ENCODE measurements at places on chromosomes 1 and 21. TPM values are rescaled to one million over a fixed set of nuclear protein-coding genes. Genes with fewer than 3 reads are reported as not detected.
A peak's percentile ranks its signal among the peaks of the same experiment; 100 is the strongest.

Gene MRPS21
- polyA plus RNA-seq: 69.4 TPM

- DNase-seq: no peak
Observed at GRCh38 chr1:206782448-206782847, 10.2 kb upstream of the IL10 start.

DNA sequence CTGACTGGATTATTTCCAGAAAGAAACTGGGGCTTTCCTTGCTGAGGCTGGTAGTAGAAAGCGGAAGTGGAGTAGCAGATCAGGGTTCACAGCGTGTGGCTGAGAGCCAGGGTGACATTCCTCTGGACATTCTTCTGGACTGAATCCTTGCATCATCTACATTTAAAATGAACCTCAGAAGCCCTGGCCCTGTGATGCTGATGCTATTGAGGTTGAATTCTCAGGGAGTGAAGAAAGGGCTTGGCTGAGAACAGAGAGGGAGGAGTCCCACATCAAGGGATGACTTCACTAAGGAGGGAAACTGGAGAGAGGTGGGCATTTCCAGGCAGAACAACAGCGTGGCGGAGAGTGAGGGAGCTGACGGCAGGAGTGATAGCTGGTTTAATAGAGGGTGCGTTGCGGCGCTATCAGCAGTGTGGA is 102.3 kb upstream of the LMO4 start:
- DNase-seq: peak; percentile 80

DNA sequence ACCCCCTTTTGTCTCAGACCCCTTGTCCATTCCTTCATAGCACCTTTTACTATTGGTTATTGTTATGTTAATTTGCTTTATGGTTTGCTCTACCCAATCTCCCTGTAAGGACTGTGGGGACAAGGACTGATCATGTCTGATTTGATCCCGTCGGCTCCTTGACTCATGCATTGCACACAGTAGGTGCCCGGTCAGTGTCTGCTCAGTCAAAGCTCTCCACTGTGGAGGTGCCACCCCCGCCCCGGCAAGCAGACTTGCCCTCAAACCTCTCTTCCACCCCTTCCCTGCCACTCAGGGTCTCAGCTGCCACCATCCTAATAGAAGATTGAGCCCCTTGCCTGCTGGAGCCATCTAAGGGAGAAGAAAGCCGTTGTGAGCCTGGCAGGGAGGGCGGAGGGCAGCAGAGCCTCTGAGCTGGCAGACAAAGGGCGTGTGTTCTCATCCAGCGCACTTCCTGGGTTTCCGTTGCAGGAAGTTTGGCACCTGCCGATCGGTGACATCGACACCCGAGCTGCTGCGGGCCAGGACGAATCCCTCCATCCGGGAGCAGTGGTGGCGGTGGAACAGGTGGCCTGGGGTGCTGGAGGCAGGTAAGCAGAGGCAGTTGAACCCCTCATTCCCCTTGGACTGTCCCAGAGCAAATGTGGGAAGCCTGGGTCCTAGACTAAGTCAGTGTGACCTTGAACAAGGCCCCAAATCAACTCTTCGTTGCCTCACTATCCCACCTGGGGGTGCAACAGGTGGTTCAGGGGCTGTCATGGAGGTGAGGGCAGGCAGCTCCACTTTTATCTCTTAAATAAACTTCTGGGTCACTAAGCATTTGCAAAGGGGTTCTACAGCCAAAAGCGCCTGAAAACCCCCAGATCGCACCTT is 2.2 kb upstream of the FBLIM1 start:
- DNase-seq: no peak

Gene CYP4Z1
- 0.17 TPM for polyA plus RNA-seq

Gene HOOK1
- polyA plus RNA-seq: 60.1 TPM

- DNase-seq: no peak
Observed at GRCh38 chr1:51583532-51583931, 33.4 kb upstream of the OSBPL9 start.

Gene UBXN10
- polyA plus RNA-seq: 5.9 TPM

GRCh38 chr1:91098299-91098906 is 76.6 kb upstream of the ZNF644 start:
- no peak for DNase-seq

GRCh38 chr1:171563675-171564074 is 58.4 kb upstream of the MYOCOS start:
- no peak for DNase-seq

Gene CYP4A22
- 6.1 TPM for polyA plus RNA-seq

DNA sequence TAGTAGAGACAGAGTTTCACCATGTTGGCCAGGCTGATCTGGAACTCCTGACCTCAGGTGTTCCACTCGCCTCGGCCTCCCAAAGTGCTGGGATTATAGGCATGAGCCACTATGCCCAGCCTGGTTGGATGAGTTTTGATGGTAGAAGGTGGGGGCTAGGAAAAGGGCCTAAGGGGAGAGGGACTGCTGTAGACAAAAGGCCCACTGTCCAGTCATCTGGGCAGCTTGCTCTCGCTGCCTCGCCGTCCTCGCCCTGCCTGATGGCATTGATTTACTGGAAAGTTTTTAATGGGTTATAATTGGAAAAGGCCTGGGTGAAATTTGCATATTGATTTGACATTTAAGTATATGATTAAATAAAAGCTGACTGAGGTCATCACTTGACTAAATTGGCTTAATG is 175.1 kb upstream of the CSF3R start:
- no peak for DNase-seq

GRCh38 chr21:36743446-36743845 is 44.5 kb downstream of the SIM2 start:
- no peak for DNase-seq

DNA sequence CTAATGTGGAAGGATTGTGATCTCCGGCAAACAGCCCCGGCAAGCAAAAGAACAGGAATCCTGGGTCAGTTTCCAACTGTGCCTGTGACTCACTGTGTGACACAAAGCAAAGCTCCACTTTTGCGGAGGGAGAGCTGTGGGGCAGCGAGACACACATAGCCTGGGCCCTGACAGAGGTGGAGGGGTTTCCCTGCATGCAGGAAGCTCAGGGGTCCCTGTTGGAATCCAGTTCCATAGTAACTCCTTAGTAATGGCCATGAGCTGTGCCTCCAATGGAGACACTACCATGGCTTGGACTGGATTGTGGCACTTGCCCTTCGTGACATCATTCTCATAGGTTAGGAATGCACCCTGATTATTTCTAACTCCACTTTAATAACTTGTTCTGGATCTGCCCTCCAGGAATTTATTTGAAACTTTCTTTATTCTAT is 47.0 kb upstream of the ATF3 start:
- DNase-seq: no peak

Gene ZNF669
- 17.1 TPM for polyA plus RNA-seq

DNA sequence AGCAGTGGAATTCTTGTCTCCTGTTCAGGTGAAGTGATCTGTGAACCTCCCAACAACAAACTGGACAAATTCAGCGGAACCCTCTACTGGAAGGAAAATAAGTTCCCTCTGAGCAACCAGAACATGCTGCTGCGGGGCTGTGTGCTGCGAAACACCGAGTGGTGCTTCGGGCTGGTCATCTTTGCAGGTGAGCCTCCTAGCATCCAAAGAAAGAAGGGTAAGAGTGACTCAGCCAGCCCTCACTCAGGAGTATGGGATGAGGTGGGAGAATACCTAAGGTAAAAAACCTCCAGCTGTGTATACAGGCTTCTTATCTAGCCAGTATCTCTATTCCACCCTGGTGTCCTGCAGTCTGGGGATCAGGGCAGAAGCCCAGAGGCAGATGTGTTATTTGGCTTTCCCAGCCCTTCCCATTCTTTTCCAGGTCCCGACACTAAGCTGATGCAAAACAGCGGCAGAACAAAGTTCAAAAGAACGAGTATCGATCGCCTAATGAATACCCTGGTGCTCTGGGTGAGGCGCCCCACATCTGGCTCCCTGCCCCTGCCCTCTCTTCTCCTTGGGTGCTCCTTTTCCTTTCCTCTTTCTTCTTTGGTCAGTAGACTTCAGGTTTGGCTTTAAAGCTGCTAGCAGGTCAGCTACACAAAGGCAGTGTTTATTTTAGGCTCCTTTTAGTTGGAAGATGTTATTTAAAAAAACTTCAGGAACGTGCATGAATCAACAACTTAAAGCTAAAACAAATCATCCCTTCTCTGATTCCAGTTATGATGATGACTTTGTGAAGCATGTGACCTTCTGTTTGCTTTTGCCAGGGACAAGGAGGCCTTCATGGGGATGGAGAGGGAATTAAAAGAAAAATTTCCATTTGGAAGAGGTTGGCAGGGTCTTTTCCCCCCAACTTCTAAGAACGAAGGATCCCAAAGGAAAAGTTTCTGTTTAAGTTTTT is 9.0 kb downstream of the ATP8B2 start:
- DNase-seq: no peak

DNA sequence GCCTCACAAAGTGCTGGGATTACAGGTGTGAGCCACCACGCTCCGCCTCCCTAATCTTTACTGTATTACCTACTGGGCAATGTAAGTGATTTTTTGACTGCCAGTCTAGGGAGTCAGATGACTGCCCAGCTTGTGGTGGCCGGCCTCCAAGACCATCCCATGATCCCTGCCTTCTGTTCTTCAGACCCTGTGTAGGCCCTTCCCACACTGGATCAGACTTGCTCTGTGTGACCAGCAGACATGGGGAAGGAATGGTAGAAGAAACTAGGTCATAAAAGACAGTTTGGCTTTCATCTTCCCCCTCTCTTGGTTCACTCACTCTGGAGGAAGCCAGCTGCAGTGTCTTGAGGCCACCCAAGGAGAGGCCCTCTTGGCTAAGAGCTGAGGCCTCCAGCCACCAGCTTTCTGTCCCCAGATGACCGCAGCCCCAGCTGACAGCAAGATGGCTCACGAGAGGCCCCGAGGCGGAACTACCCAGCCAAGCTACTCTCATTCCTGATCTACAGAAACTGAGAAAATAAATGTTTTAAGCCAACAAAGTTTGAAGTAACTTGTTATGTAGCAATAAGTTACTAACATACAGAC is 14.5 kb upstream of the CBR3 start:
- DNase-seq: no peak

DNA sequence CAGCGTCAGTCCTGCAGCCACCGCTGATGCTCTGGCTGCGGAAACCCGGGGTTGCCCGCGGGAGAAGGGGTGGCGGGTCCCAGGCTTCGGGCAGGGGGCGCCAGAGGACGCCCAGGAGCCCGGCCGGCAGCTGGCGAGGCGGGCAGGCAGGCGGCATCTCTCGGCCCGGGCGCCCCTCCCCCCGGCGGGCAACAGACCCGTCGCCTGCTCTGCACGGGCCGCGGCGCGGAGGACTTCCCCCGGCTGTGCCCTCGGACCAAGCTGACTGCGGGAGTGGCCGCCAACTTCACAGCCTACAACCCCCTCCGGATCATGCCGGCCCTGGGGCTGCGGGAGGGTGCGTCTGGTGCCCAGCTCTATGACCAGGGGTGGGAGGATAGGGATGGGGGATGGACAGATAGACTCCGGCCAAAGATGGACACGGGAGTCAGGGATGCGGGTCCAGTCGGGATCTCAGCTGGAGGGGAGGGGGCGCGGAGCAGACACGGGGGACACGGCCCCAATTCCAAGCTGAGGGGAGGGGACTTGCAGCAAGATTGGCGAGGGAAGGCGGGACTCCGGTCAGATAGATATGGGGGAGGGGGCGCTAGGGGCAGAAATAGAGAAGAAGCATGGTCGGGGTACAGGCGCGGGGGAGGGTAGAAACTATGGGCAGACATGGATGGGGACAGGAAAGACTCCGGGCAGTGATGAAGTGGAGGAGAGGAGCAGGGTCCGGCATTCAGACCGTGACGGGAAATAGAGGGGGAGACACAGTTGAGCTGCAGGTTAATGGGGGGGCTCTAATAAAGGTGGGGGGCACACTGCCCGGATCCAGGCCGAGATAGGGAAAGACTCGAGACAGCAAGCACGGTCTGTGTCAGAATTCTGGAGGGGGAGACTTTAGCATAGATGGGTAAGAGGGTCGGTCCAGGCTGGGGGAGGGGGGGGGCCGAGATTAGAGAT is 1.1 kb downstream of the ADGRB2 start:
- DNase-seq: no peak

Gene SLC66A1
- 15.7 TPM for polyA plus RNA-seq

GRCh38 chr1:230550428-230550827 is 91.9 kb upstream of the COG2 start:
- DNase-seq: no peak

- DNase-seq: no peak
Observed at GRCh38 chr1:84402060-84402459, 3.8 kb downstream of the DNASE2B start.

GRCh38 chr1:192802406-192802805 is 6.4 kb upstream of the RGS2 start:
- DNase-seq: no peak

- no peak for DNase-seq
Observed at GRCh38 chr1:18322368-18323032, 158.2 kb upstream of the KLHDC7A start.

- no peak for DNase-seq
Observed at GRCh38 chr1:202088206-202088605, 34.5 kb upstream of the GPR37L1 start.
